ENCODE measurements at places on chromosomes 7 and 10. TPM values are rescaled to one million over a fixed set of nuclear protein-coding genes. Genes with fewer than 3 reads are reported as not detected.

Gene TCF7L2
- 0.21 TPM for total RNA-seq

Gene FEZF1
- total RNA-seq = not detected

Gene AHCYL2
- total RNA-seq = 11.1 TPM

Gene GDF2
- not detected for total RNA-seq

Gene WBP1L
- total RNA-seq = 15.8 TPM

Gene MAP3K8
- 20.9 TPM for total RNA-seq

DNA sequence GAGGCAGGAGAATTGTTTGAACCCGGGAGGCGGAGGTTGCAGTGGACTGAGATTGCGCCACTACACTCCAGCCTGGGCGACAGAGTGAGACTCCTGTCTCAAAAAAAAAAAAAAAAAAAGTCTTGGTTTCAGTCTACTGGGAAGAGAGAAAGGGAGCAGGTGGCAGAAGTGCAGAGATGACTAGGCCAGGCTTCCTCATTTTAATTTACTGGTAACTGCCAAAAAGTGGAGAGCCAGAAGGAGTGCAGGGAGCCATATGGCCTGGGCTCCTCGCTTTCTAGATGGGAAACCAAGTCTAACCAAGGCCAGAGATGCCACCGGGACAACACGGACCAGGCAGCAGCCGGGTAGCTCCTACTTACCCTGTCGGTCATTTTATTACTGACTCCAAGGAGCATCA lies 12.2 kb downstream of the SEPHS1 start:
- no peak for DNase-seq

- DNase-seq = no peak
Observed at GRCh38 chr7:20176578-20177242, 40.5 kb downstream of the MACC1 start.

GRCh38 chr10:89347701-89348457 lies 20.1 kb downstream of the IFIT3 start:
- no peak for DNase-seq

DNA sequence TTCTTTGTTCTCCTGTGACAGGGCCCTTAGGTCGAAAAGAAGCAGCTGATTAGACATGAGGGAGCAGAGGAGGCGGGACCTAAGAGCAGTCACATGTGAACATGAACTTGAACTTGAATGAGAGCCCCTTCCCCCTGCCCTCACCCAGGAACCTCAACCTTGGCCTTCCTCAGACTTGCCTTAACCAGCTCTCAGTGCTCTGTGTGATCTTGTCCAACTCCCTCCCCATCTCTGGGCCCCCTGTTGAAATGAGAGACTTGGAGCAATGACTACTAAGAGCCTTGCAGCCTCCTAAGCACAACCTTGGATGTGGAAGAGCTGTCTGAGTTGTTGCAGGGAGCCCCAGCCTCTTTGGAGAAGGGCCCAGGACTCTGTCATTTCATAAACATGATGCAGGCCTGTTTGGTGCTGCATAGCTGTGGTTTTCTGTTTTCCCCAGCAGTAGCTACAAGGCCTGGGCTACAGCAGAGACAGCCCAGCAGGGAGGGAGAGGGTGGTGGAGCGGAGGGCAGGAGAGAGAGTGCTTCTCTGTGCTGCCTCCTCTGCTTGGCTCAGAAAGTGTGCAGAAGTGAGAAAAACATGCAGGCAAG lies 123.9 kb upstream of the ZMIZ1 start:
- no peak for DNase-seq

- DNase-seq = no peak
Observed at GRCh38 chr7:55253188-55253587, 111.9 kb upstream of the LANCL2 start.

- DNase-seq = peak; percentile 25
Observed at GRCh38 chr7:46157404-46157803, 236.3 kb upstream of the IGFBP3 start.

- DNase-seq = no peak
Observed at GRCh38 chr10:110150981-110151380, 56.4 kb upstream of the MXI1 start.

GRCh38 chr10:123382491-123382890 lies 228.3 kb downstream of the BUB3 start:
- DNase-seq = no peak

GRCh38 chr10:15196021-15196834 lies 27.7 kb upstream of the NMT2 start:
- DNase-seq = peak; percentile 60

DNA sequence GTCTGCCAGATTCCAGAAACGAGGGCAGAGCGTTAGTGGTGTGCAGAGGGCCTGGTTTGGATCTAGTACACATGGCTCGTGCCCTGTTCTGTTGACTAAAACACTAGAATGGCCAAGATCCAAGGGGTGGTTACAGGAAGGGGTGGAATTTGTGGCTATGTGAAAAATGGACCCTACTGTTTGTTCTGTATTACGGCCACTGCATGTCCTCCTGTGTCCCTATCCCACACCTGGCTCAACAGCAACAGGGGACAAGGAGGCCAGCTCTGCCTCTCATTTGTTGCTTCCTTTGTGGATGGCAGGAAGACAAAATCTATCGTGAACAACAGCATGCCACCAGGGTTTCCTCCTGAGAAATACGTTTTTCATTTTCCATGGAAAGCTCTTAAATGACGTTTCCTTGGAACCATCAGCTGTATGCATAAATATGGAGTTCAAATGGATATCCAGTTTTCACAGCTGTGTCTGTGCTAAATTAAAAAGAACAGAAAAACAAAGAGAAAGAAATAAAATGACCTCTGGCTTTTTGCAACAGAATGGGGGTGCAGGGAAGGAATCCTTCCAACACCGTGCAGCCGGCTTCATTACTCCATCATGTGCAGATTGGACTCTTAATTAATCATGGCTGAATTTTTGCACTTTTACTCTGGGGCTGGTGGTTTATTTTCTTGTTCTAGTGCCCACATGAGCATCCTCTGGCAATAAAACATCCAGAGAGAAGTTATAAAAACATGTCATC lies 318.9 kb downstream of the CXCL12 start:
- no peak for DNase-seq

GRCh38 chr10:95792874-95793285 lies 36.9 kb downstream of the ENTPD1 start:
- DNase-seq = no peak

All from activated CD4-positive, alpha-beta T cell treated with anti-CD3 and anti-CD28 coated beads, Interleukin-2, amount 10 ng/mL, durations not matched to agents 24 days and 14 days (primary cell).